Activated CD4-positive, alpha-beta T cell treated with anti-CD3 and anti-CD28 coated beads, Interleukin-2, amount 10 ng/mL, durations not matched to agents 24 days and 14 days (primary cell): ENCODE measurements at places on chromosomes 5 and 9.
A peak's percentile ranks its signal among the peaks of the same experiment; 100 is the strongest.

- peaks cover 2% of the 10 kb centered on the region for H3K4me1 ChIP-seq
- no peak overlapping the region for H3K27ac ChIP-seq
- DNase-seq, result no peak
- peaks cover 1% of the 10 kb centered on the region for H3K27me3 ChIP-seq
- H3K36me3 ChIP-seq, result no peaks in the 10 kb centered on the region
Observed at GRCh38 chr5:158848634-158849033, 251.1 kb downstream of the EBF1 start.

DNA sequence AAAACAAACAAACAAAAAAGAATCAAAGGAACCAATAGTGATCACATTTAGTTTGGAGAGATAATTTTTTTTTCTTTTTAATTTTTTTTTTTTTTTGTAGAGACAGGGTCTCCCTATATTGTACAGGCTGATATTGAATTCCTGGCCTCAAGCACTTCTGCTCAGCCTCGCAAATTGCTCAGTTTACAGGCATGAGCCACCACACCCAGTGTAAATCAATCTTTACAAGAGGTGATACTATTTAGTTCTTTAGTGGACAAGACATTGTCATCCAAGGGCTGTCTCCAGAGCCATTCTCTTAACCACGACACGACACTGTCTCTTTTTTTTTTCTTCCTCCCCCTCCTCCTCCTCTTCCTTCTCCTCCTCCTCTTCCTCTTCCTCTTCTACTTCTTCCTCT, 29.6 kb downstream of the ERAP2 start:
- DNase-seq, result peak; percentile 40
- no peak overlapping the region for H3K4me3 ChIP-seq
- H3K27ac ChIP-seq, result peak overlapping the region; percentile 79

- H3K36me3 ChIP-seq, result no peaks in the 10 kb centered on the region
- H3K27me3 ChIP-seq, result peaks cover 7% of the 10 kb centered on the region
Observed at GRCh38 chr5:6424110-6424659, 24.5 kb upstream of the UBE2QL1 start.

DNA sequence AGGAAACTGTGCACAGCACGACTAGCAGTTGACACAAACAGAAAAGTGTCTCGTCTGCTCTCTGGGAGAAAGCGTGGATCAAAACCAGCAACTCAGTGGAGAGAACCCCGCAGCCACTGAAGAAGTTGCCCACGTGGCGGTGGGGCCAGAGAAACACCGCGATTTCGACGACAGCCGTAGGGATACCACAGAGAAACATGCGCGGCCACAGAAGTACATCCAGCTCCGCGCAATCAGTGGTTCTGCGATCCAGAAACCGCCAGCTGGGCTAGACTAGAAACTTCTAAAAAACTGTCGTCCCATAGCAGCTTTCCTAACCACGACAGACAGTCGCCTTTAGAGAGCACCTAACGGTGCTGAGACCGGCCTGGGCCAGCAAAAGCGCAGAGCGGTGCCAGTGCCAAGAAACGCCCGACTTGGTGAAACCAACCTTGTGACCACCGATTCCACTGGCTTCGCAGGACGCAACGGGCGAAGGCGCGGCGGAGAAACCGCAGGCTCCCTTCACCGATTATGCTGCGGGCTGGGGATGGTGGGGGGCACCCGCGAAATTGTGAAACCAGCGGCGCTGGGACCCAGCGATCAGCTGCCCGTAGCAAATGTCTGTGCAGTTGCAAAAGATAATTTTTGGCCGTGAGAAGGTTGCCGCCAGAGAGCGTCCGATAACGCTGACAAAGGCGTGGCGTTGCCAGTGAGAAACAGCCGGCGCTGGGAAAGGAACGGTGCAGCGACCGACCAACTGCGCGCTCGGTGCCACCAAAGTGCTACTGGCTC, 2.7 kb upstream of the ANXA2R start:
- H3K36me3 ChIP-seq, result peaks cover 5% of the 10 kb centered on the region
- peaks cover 38% of the 10 kb centered on the region for H3K4me1 ChIP-seq
- peak; percentile 91 for DNase-seq
- H3K27me3 ChIP-seq, result no peaks in the 10 kb centered on the region
- peak overlapping the region; percentile 96 for H3K27ac ChIP-seq

DNA sequence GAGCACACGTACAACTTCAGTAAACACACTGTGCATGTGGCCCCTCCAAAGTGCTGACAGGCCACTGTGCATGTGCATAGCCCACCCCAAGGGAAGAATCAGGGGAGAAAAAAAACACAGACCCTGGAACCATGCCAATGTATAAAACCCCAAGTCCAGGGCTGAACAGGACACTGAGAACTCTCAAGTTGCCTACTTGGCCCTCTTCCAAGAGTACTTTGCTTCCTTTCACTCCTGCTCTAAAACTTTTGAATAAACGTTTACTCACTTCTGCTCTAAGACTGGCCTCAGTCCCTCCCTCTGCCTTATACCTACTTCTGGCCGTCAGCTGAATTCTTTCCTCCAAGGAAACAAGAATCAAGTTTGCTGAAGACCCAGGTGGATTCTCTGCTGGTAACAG, 77.7 kb upstream of the NFIB start:
- no peak for DNase-seq
- no peaks in the 10 kb centered on the region for H3K27me3 ChIP-seq
- H3K27ac ChIP-seq, result no peak overlapping the region
- H3K4me3 ChIP-seq, result no peak overlapping the region
- no peaks in the 10 kb centered on the region for H3K4me1 ChIP-seq

DNA sequence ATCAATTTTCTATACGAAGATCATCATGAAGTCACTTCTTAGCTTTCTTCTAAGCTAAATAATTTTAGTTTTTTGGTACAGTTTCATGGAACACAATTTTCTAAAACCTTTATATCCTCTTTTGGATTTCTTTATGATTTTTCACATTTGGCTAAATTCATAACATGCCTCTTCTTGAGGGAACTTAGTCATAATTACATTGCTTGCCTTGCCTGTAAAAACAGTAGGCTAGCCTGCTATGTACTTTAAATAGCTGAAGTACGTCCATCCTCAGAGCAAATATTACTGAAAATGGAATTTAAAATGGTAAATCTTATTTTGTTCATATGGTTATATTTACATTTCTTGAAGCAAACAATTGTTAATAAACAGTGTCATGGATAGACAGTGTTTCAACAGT, 225.0 kb downstream of the VPS13A start:
- H3K4me3 ChIP-seq, result no peak overlapping the region
- no peaks in the 10 kb centered on the region for H3K27me3 ChIP-seq
- DNase-seq, result no peak
- H3K36me3 ChIP-seq, result peaks cover 14% of the 10 kb centered on the region
- H3K27ac ChIP-seq, result no peak overlapping the region
- H3K4me1 ChIP-seq, result no peaks in the 10 kb centered on the region

- H3K36me3 ChIP-seq, result no peaks in the 10 kb centered on the region
- no peak for DNase-seq
- no peaks in the 10 kb centered on the region for H3K27me3 ChIP-seq
Observed at GRCh38 chr9:18137815-18138214, 336.1 kb upstream of the ADAMTSL1 start.

GRCh38 chr9:70935856-70936255, 185.6 kb downstream of the TRPM3 start:
- no peak for DNase-seq
- no peaks in the 10 kb centered on the region for H3K27me3 ChIP-seq

GRCh38 chr9:94813379-94813778, 86.9 kb downstream of the AOPEP start:
- H3K27me3 ChIP-seq, result no peaks in the 10 kb centered on the region
- no peak overlapping the region for H3K4me3 ChIP-seq
- H3K27ac ChIP-seq, result no peak overlapping the region
- DNase-seq, result no peak

- H3K27ac ChIP-seq, result no peak overlapping the region
- H3K4me3 ChIP-seq, result no peak overlapping the region
- H3K36me3 ChIP-seq, result no peaks in the 10 kb centered on the region
- no peaks in the 10 kb centered on the region for H3K27me3 ChIP-seq
- no peaks in the 10 kb centered on the region for H3K4me1 ChIP-seq
- DNase-seq, result no peak
Observed at GRCh38 chr5:107129051-107129450, 541.7 kb downstream of the EFNA5 start.

DNA sequence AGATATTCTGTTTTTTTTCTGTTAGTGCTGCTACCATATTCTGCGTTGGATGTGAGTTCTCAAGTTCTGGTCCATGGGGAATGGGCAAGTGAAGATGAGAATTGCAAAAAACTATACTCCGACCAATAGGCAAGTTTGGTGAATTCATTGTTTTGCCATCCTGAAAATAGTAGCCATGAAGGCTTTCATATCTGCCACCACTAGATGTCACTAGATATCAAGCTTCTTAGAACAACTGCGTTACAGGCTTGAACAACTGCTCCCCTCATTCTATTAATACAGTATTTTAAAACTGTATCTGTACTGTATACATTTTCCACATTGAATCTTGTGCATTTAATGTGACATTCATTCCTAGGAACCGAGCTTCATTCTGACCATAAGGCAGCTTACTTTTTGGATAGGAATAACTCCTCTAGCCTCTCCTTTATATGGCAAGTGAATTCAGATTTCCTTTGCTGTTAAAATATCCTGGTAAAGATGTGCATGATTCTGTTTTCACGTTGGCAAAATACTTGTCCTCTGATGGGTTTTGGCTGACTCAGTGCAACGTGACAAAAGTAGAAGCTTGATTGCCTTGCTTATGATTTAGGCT, 163.6 kb downstream of the SREK1 start:
- H3K36me3 ChIP-seq, result no peaks in the 10 kb centered on the region
- no peak overlapping the region for H3K4me3 ChIP-seq
- H3K27me3 ChIP-seq, result peaks cover 18% of the 10 kb centered on the region
- H3K4me1 ChIP-seq, result peaks cover 4% of the 10 kb centered on the region
- DNase-seq, result peak; percentile 74
- no peak overlapping the region for H3K27ac ChIP-seq

DNA sequence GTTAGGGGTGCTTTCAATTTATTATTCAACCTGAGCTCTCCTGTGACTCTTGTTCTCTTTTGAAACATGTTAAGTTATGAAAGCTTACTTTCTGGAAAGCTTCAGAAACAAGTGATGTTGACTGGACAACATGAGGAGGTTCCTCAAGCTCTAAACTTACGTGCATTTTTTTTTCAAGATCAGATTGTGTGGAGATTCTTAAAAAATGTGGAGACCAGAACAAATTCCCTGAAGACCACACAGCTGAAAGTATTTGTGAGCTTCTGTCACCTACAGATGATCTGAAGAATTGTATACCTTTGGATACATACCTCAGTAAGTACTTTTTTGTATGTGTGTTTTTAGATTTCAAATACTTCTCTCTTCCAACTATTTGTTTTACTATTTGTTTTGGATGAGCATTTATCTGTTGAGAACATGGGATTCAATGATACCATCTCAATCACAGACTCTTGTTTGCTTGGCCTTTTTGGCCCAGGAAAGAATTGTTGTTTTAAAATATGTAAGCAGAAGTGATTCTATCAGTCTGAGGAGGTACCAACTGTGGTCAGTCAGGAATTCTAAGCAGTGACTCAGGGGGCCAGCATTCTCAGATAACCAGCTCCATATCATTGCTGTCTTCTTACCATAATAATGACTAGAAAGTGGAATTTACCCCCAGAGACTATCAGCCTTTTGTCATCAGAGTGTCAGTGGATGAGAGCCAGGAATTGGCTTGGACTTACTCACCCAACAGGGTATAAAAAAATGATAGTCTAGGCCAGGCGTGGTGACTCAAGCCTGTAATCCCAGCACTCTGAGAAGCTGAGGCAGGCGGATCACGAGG, 34.4 kb upstream of the GLIPR2 start:
- peaks cover 3% of the 10 kb centered on the region for H3K36me3 ChIP-seq
- DNase-seq, result no peak
- H3K27ac ChIP-seq, result no peak overlapping the region

GRCh38 chr5:158923799-158924551, 175.7 kb downstream of the EBF1 start:
- no peaks in the 10 kb centered on the region for H3K27me3 ChIP-seq
- H3K36me3 ChIP-seq, result no peaks in the 10 kb centered on the region
- H3K4me1 ChIP-seq, result no peaks in the 10 kb centered on the region

DNA sequence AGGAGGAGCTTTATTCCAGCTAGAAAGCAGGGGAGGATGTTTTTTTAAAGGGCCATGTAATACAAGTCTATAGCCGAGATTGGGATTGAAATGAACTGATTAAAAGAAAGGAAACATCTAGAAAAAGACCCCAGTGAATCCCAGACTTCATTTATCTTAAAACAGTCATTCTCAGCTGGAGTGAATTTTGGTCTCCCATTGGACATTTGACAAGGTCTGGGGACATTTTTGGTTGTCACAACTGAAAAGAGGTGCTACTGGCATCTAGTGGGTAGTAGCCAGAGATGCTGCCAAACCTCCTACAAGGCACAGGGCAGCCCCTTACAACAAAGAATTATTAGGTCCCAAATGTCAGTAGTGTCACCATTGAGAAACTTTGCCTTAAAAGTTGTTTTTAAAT, 16.3 kb upstream of the SPINK4 start:
- H3K27ac ChIP-seq, result no peak overlapping the region
- H3K27me3 ChIP-seq, result peaks cover 4% of the 10 kb centered on the region
- H3K36me3 ChIP-seq, result no peaks in the 10 kb centered on the region

GRCh38 chr5:164277720-164278119, 772.3 kb downstream of the MAT2B start:
- DNase-seq, result no peak
- H3K4me3 ChIP-seq, result no peak overlapping the region
- no peak overlapping the region for H3K27ac ChIP-seq
- H3K27me3 ChIP-seq, result no peaks in the 10 kb centered on the region
- no peaks in the 10 kb centered on the region for H3K4me1 ChIP-seq
- no peaks in the 10 kb centered on the region for H3K36me3 ChIP-seq

- H3K4me1 ChIP-seq, result peaks cover 14% of the 10 kb centered on the region
- H3K36me3 ChIP-seq, result peaks cover 6% of the 10 kb centered on the region
- no peaks in the 10 kb centered on the region for H3K27me3 ChIP-seq
- H3K4me3 ChIP-seq, result no peak overlapping the region
- H3K27ac ChIP-seq, result no peak overlapping the region
Observed at GRCh38 chr9:68904454-68904853, 109.5 kb downstream of the PRKACG start.

- no peak overlapping the region for H3K4me3 ChIP-seq
- H3K36me3 ChIP-seq, result no peaks in the 10 kb centered on the region
- H3K27ac ChIP-seq, result no peak overlapping the region
- H3K27me3 ChIP-seq, result peaks cover under 1% of the 10 kb centered on the region
Observed at GRCh38 chr5:76007904-76008303, 75.3 kb upstream of the SV2C start.

DNA sequence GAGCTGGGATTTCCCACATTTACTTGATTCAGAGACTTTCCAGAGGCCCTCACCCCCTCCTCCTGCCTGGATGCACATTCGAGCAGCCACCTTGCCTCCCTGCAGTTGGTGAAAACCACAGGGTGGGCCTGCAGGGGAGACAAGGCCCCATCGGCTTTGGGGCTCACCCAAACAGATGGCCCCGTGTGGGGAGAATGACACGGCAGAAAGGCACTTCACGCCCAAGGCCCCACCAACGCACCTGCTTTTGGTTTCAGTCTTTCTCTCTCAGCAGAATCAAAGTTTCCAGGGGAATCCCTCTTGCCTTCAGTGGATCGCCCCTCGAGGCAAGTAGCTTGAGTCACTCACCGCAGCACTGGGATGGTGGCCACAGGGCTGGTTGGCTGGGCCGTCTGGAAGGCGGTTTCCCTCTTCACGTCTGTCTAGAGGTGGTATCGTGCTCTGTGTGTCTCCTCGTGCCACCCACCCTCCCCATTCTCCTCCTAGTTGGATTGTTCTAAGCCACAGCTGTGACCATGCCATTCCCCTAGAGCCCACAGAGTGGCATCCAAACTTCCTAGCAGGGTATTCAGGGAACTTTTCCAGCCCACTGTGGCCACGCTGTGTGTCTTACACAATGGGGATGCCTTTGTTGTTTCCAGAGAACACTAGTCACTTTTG, 31.8 kb downstream of the SEC61B start:
- H3K27ac ChIP-seq, result peak overlapping the region; percentile 97
- H3K4me3 ChIP-seq, result peak overlapping the region; percentile 70
- peaks cover 50% of the 10 kb centered on the region for H3K4me1 ChIP-seq
- DNase-seq, result peak; percentile 93

GRCh38 chr5:29811914-29812679, 1381.4 kb upstream of the CDH6 start:
- H3K4me3 ChIP-seq, result no peak overlapping the region
- no peak for DNase-seq
- H3K27ac ChIP-seq, result no peak overlapping the region
- H3K36me3 ChIP-seq, result no peaks in the 10 kb centered on the region
